ENCODE measurements at places on chromosomes 7 and 10.

- DNase-seq = no peak
These were observed 59.8 kb downstream of the C10orf120 start for GRCh38 chr10:122639801-122640200.

DNA sequence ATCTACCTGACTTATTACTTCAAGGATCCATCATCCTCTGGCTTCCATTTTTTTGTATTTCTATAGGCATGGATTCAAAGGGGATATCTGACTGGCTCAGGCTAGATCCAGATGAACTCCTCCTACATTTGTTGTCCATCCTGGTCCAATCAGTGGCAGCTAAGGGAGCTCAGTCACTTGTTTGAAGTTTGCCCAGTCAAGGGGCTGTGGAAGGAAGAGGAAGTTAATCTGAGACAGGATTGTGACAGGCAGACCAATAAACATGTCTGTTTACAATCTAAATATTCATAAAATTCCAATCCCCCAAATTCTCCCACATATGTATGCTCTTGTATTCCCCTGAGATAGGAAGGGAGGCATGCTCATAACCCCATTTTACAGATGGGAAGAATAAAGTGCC is 48.7 kb downstream of the CAV1 start:
- no peak for DNase-seq

GRCh38 chr7:7909376-7909775 is 59.2 kb upstream of the GLCCI1 start:
- no peak for DNase-seq

- no peak for DNase-seq
These were observed 186.6 kb downstream of the RAB11FIP2 start for GRCh38 chr10:117860135-117860534.

- no peak for DNase-seq
These were observed 5.8 kb downstream of the MLXIPL start for GRCh38 chr7:73618538-73618937.

- no peak for DNase-seq
These were observed 407.5 kb upstream of the PRKCQ start for GRCh38 chr10:6987536-6987945.

- DNase-seq = no peak
These were observed 615.2 kb upstream of the FOXK1 start for GRCh38 chr7:4066626-4067475.

GRCh38 chr10:49089557-49090188 is 25.6 kb downstream of the VSTM4 start:
- no peak for DNase-seq
